NCI-H1105 (cell line): ENCODE measurements at places on chromosomes 16 and 17.

DNA sequence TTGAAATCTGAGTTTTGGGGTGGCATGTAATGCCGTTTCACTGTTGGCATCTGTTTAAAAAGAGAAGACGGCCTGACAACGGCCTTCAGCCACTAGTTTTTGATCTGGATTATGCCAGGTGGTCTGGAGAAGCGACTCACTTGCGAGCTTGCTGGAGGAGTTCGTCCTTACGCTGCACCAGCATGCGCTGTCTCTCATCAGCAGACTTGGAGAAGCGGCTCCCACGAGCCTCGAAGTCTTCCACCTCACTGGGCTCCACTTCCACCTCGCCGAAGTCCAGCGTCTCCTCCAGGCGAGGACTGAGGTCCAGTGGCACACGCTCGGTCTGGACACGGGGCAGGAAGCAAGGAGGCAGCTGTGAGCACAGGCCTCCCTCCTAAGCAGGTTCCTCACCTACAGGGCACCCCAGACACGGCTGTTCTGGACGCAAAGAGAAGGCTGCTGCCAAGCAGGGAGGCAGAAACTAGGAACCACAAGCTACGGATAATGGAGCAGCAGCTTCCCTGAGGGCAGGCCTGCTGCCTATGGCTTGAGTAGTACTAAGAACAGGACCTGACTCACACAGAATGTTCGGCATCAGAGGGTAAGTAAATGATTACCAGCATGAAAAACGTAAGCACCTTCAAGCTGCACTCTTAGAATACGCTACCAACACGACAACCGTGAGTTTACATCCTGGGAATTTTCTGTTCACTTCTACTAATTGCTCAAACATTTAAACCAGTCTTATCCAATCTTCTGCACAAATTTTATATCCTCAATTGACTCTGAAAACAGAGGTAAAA, 61.4 kb downstream of the AMFR start:
- no peak for DNase-seq

GRCh38 chr17:51907041-51907440, 251.5 kb downstream of the CA10 start:
- DNase-seq = no peak

DNA sequence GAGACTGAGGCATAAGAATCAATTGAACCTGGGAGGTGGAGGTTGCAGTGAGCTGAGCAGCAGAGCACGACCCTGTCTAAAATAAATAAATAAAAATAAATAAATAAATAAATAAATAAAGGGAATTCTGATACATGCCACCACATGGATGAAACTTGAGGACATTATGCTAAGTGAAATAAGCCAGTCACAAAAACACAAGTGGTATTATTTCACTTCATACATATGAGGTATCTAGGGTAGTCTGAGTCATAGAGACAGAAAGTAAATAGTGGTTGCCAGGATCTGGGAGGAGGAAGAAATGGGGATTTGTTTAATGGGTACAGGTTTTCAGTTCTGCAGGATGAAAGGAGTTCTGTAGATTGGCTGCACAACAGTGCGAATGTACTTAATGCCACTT, 16.3 kb downstream of the PIPOX start:
- no peak for DNase-seq

DNA sequence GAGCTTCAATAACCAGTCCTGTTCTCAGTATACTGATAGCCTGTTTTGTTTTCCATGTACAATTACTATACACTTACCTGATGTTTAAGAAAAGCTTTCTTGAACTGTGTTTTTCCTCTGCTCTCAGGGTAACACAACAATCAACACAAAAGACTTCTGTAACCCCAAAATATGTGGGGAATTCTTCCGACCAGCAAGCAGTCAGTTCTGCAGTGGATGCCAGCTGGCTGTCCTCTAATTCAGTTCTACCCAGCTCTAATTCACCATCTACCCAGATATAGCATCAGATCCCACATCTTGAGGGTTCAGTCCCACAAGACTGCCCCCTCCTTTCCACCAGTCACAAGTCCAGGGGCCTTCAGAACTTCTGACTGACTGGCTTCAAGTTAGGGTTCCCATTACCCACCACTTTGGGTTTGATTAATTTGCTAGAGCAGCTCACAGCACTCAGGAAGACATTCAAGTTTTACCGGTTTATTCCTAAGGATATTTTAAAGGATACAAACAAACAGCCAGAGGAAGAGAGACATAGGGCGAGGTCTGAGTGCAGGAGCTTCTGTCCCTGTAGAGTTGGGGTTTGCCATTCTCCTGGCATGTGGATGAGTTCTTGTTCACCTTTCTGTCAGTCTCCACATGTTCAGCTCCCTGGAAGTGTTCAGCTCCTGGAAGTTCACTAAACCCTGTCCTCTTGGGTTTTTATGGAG, 178.2 kb downstream of the CHD9 start:
- DNase-seq = no peak

GRCh38 chr16:88850531-88851199, 6.1 kb downstream of the GALNS start:
- DNase-seq = no peak

DNA sequence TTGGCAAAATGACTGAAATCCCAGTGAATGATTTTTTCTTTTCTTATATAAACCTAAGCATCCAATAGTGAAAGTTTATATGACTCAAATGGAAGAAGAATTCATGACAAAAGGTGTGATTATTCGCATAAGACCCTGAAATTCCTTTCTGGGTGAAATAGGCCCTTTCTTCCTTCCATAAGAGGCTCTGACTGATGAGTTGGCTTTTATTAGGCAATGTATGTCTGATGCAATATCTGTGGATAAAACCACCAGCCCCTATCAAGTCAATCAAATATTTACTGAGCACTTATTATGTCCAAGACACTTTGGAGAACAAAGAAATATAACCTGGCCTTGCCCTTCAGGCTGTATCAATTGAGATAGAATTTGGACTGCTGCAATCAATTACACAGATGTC, 316.6 kb downstream of the CDH13 start:
- DNase-seq = no peak

- no peak for DNase-seq
These were observed 9.6 kb upstream of the ZFHX3 start for GRCh38 chr16:73057291-73058210.

DNA sequence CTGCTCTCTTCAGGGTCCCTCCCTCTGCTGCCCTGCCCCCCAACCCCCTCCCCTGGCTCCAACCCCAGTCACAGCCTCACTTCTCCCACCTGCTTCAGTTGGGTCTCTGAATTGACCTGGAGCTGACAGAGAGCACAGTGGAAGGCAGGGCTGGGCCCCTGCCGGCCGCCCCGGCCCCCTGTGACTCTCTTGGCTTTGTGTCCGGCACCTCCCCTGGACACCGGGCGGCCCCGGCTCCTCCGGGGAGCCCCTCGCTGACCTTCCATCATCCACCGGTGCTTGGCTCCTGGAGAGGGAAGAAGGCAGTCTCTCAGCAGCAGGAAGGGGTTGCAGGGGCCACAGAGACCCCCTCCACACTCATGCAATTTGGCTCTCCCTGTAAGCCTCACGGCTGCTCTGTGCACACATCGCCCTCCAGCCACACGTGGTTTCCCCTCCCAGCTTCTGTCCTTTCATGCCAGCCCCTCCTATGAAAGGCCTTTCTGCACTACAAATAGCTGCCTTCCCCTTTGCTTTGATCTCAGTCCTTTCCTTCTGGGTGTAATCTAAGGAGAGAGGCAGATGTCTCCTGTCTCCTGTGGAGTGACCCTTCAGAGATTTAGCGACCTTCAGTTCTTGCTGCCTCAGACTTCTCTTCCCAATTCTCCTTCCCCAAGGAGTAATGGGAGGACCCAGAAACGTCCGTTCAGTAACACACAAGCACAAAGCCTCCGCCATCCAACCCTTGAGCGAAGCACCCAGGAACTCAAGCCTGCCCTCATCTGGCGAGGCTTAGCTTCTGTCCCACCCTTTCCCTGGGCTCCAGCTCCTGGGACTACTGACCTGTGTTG, 8.3 kb downstream of the NKIRAS2 start:
- DNase-seq = no peak

DNA sequence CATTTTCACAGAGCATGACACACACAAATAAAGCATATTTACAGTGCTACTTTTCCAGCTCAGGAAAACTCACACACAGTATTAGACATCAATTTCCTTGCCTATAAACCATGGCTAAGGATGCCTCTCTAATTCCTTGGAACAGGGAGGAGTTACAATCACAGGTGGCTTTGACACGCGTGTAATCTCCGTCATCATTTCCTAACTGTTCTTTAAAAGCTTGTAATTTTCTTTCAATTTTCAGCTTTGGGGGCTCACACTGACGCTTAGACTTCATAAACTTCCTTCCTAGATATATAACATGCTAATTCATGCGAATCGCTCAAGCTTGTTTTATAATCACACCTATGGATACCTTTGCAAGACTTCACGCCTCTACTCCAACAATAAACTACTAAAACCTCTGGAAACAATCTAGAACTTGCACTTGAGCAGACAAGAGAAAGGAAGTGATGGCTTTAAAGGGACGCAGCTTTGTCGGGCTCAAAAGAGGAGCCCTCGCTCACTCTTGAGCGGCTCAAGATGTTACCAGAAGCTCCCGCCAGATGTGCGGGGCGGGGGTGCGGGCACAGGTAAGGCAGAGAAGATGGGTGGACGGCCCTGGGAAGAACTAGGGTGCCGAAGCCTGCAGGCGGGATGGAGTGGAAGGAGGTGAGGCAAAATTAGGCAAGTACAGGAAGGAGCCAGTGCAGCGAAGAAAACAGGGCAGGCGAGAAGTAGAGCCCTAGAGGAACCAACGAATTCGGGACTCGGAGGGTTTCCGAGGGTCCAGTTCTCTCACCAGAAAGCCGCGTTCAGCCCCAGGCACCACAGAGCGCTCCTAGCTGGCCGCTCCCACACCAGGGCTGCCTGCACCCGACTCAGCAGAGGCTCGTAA, 631 bp downstream of the RETREG3 start:
- peak; percentile 29 for DNase-seq
